GF-D8 (cell line): ENCODE measurements at places on chromosomes 2 and 18.
A peak's percentile ranks its signal among the peaks of the same experiment; 100 is the strongest.

DNA sequence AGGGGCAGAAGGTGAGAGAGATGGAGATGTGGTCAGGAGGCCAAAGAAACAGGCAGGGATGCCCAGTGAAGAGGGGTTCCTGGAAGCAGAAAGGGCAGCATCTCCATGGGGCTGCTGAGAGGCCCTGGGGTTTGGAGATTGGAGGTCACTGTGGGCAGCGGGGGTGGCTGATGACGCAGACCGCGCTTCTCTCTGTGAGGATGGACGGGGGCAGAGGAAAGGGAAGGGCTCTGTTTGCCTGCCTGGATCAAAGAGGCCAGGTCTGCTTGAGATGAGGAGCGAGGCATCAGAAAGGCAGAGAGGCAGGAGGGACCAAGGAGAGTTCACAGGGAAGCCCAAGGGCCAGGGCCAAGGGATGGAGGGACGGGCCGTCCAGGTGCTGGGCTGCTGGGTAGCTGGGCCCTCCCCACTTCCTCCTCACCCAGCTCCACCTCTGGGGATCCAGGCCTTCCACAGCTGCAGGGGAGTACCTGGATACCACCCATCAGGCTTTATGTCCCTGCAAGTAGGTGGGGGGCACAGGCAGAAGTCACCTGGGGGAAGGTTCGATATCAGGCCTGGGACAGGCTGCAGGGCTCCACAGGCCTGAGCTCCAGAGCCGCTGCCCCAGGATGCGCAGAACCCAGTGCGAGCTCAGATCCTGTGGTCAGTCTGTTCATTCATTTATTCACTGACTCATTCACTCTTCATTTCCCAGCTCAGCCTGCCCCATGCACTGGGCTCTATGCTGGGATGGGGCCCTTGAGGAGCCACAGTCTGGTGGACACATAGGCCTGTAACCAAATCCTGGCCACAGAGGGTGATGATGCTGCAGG, 30.6 kb downstream of the ADRA2B start:
- DNase-seq, result no peak

- DNase-seq, result no peak
Measured at GRCh38 chr2:173136599-173136998, 61.0 kb downstream of the MAP3K20 start.

DNA sequence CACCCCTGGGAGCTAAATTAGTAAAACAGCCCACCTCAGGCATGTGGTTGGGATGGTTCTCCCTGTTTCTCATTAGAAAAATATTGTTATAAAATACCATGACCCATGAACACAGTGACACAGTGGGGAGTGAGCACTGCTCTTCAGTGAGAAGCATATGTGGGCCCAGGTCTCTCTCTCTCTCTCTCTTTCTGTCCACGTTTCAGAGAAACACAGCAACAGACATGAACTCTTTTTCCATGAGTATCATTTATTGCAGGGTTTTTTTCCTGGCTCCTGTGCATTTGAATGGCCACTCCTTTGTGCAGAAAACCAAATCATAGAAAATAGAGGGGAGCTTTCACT, 41.2 kb downstream of the CYRIA start:
- DNase-seq, result no peak

DNA sequence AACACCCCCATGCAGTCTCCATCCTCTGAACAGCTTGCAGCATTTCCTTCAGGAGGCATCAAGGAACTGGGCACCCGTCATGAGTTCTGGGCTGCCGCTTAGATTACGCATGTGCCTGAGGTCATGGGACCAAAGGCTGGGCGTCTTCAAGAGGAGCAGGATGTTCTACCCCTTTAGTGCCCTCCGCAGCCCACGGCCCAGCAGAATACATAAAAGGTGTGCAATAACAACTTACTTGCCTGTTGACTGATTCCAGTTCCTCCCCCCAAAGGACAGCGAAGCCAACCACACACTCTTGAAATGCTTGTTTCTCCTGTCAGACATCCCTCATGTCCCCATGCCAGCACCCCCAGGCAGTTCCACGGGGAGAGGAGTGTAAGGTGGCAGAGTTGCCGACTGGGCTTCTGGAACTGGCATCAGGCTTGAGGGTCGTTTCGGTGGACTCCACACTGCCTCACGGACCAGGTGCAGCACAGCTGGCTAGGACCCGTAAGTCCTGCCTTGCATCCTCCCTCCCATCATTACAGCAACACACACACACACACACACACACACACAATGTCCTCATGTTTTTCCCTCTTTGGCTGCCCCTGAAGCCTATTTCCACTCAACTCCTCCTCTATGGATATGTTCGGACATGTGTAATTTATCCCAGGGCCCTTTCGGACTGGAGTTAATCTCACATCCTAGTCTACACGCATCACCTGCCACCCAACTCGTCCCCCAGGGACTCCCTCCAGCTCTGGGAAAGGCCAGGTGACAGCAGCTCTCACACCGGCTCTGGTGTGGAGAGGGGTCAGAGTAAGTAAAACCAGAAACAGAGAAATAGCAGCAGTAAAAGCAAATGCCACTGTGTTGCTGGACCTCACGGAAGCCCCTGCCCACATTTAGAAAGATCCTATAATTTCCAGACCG, 200.7 kb downstream of the BCL11A start:
- DNase-seq, result no peak

GRCh38 chr2:118371515-118371914, 283.2 kb downstream of the INSIG2 start:
- DNase-seq, result no peak

- DNase-seq, result no peak
Measured at GRCh38 chr2:147108548-147108947, 736.3 kb upstream of the ACVR2A start.

- DNase-seq, result no peak
Measured at GRCh38 chr2:174510583-174511189, 23.9 kb upstream of the GPR155 start.

- DNase-seq, result peak; percentile 98
Measured at GRCh38 chr2:43595603-43596412, at the start of gene THADA. TSS of gene THADA (minus strand) at chr2:43596038. CDS start at chr2:43592392, 3,646 bp downstream.

DNA sequence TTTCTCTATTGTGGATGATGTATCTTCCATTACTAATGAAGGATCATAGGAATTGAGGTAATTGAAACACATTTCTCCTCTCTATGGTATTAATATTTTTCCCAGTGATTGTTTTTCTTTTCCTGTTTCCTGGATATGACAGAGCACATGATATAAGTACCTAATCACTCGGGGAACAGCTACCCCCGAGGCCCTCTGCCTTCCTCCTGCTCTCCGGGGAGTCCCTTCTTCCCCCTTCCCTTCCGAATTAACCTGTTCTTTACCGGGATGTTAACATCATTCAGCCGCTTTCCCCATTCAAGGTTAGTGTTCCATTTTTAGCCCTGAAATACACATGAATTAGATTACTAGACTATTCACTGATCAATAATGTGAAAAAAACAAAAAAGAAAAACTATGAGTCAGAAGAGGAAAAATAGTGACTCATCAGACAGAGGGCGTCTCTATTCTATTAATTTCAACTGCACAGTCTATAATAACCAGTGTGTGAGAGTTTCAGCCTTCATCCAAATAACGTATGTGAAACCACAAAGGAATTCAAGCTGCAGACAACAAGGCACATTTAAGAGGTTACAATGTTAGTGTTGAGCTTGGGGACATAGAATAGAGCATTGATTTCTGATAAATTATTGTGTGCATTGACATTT, 450.8 kb downstream of the DLGAP1 start:
- DNase-seq, result no peak

- DNase-seq, result no peak
Measured at GRCh38 chr18:76384114-76384790, 110.8 kb downstream of the ZNF516 start.

GRCh38 chr2:102044967-102045489, 53.3 kb downstream of the IL1R2 start:
- DNase-seq, result no peak

DNA sequence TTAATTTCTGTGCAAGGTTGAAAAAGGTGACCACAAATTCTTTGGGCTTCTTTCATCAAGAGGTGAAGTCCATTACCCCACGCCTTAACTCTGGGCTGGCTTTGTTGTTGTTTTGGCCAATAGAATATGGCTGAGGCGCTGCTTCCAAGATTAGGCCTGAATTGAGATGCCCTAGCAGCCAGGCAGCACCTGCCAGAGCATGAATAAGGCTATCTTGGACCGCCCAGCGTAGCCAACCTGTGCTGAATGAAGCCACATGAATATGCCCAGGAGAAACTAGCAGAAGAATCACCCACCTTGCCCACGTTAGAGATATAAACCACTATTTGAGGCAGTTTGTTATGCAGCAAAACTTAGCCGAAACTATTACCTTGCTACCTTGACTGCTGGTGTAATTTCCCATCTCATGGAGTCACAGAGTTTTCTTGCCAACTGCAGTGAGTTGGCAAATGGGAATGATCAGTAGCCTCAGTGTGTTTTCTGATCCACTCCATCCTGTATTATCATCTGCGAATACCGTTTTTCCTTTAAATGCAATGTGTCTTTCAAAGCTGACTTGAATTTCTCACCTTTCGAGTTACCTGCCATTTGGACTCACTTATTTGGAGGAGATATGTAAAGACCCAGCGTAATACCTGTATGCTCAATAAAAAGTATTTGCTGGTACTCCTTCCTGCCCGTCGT, 679 bp downstream of the TSGA10 start:
- DNase-seq, result no peak

GRCh38 chr2:189409131-189409530, 32.1 kb upstream of the WDR75 start:
- no peak for DNase-seq

- DNase-seq, result no peak
Measured at GRCh38 chr2:40168032-40168431, 283.9 kb downstream of the SLC8A1 start.

DNA sequence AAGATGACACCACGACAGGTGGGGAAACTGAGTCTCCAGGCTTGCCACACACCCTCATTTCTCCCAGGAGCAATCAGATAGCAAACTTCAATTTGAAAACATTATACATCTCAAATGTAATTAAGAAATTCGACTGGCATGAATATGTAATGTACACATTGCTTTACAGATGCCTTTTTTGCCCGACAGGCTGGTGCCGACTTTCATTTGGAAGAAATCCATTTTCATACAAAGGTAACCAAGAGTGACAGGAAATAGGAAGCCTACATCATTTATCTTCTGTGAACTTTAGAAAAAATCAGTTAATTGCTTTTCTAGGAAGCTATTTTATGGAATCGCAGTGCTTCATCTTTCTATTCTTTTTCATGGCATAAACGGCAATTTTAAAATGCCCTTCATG, 140.3 kb downstream of the AFF3 start:
- DNase-seq, result no peak

DNA sequence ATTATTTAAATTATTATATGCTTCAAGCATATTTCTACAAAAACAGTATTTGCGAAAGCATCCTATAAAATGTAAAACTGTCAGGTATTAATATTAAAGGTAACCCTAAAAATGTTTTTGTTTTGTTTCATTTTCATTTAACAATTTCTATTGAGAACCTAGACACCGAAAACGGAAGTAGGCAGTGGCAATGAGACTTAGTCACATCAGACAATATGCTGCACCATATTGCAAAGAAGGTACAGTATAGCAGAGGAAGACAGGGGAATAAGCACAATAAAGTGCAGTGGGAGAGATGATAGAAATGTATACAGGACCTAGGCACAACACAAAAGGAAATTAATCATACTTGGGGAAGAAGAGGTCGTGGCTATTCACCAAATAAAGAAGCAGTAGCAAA, 12.2 kb downstream of the SCN1A start:
- no peak for DNase-seq

- DNase-seq, result no peak
Measured at GRCh38 chr2:28664120-28664842, 87.3 kb upstream of the PPP1CB start.

GRCh38 chr2:202221873-202222272, 16.5 kb downstream of the SUMO1 start:
- DNase-seq, result no peak

GRCh38 chr2:142786918-142787702, 90.4 kb upstream of the KYNU start:
- DNase-seq, result no peak

GRCh38 chr2:23566241-23567142, 181.5 kb downstream of the KLHL29 start:
- DNase-seq, result no peak

- peak; percentile 15 for DNase-seq
Measured at GRCh38 chr2:40384714-40385113, 67.2 kb downstream of the SLC8A1 start.

DNA sequence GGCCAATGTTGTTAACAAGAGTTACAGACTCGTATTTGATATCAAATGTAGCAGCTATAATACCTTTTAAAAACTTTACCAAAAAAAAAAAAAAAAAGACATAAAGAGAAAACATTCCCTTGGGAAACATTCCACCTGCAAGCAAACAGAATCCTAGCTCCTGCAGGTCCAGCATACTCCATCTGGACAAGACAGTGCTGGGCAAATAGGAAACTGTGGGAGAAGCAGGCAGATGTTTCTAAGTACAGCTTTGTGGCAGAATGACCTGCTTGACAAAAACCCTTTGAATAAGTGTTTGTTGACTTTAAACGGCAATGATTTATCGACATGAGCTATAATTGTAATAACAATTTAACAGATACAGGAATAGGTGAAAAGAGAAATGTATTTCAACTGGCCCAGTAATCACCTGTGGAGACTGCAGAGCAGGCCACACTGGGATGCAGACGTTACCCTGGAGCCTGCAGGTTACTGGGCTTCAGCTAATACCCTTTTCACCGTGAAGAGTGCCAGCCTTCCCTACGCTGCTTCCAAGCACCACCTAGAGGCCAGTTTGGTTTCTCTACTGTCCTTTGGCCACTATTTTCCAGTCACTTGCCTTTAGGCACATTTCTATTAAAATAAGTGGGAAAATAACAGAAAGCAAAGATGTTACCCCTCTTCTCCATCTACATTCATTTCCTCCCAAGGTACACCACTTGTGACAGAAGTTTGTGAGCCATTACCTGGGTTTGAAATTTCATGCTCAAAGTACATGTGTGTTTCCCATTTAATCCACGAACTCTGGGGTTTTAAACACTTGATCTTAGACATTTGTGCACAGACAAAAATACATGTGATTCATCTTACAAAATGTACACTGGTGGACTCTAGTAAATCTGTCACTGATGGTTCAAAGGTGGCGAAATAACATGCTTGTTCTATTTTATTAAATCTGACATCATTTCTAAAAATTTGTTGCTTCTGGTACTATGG, 96.9 kb upstream of the ZNF397 start:
- DNase-seq, result peak; percentile 28

DNA sequence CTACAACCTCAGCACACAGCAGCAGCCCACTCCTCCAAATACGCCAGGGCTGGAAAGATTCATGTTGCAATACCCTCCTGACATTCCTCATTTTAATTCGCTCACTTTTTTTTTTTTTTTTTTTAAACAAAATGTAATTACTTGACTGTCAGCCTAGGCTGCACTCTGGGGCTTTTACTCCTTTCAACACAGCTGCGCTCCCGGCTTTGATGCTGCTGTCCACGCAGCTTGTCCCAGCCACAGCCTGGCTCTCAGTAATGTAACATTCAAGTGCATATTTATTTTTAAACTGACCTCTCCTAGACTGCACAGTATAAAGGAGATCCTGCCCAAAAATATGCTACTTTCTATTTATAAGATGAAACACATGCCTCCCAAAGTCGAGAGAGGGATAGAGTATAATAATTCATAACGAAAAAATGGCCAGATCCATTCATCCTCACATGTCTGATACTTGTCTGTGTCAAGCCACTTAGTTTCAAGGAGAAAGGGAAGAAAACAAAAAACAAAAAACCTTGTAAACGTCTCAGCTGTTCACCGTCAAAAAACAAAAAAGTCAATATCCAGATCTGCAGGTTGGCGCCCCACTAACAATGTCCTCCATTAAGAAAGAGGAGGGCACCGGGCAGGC, 949 bp downstream of the CDC42EP3 start:
- DNase-seq, result no peak
